Stimulated activated CD4-positive, alpha-beta T cell treated with anti-CD3 and anti-CD28 coated beads, Interleukin-1b, Interleukin-23, amount 100 ng/mL, for 48 hours (primary cell): ENCODE measurements at places on chromosomes 4 and X.

GRCh38 chrX:151169783-151170182 is 6.6 kb upstream of the GPR50 start:
- no peak for DNase-seq

GRCh38 chrX:122504026-122504425 is 680.1 kb upstream of the GRIA3 start:
- DNase-seq = no peak

DNA sequence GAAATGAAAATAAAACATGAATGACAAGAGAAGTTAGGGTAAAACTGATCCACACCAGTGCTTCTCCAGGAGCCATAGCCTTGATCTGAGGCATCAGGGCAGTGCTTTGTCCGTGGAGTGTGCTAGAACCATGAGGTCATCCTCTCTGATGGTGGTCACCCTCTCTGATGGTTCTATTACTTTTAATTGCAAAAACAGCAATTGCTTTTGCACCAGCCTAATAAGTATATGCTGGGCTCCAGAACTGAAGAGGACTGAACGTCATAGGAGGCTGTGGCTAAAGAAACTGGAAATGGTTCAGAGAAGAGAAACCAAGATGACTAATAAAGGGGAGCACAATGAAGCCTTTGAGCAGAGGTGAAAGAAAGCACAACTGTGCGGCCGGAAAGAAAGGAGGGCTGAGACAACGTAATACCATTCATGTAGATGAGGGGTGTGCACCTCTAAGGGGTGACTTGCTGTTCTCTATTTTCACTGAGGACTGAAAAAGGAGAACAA is 17.0 kb upstream of the TMEM154 start:
- DNase-seq = peak; percentile 63

- DNase-seq = no peak
Observed at GRCh38 chr4:118927974-118928373, 39.3 kb downstream of the SYNPO2 start.

DNA sequence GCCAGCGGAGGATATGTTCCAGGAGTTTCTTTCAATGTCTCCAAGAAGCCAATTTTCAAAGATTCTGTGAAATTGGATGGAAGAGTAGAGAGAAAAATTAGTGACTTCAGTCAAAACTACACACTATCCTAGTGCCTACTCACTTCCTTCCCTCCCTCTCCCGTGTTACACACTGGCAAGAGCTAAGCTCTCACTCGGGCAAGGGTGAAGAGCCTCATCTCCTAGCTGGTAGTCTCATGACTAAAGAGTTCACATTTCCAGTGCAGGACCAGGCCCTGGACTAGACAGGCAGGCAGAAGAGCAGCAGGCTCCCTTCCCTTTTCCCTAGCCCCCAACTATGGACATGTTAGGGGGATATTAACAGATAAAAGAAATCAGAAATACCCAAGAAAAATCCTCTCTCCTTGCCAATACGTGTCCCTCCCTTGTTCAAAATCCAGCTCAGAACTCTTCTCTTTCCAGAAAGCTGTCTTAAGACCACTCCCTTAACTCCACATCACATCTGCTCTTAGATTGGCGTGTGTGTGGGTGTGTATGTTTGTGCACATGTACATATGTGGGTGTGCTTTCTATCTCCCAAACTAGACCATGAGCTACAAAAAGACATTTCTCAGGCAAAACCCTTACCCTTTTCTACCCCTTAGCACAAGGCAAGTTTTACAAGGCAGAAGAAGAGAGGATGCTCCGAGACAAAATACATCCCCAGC is 29.9 kb downstream of the ZDHHC9 start:
- no peak for DNase-seq

DNA sequence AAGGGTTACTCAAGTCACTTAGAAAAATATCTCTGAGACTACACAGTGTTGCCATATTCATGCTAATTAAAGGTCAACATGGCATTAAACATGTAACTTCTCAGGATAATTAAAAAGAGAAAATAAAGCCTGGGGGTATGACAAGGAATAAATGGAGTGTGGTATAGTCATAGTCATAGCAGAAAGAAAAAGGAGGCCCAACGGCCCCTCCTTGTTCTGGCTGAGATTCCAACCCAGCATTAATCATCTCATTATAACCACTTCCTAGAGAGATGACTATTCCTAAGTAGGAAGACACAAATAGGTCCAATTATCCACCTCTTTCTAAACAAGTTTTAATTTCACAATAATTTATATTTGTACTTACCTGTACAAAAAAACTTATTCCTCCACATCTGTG is 778.4 kb upstream of the AADAT start:
- no peak for DNase-seq
